ENCODE measurements at places on chromosomes 7 and 10.

DNA sequence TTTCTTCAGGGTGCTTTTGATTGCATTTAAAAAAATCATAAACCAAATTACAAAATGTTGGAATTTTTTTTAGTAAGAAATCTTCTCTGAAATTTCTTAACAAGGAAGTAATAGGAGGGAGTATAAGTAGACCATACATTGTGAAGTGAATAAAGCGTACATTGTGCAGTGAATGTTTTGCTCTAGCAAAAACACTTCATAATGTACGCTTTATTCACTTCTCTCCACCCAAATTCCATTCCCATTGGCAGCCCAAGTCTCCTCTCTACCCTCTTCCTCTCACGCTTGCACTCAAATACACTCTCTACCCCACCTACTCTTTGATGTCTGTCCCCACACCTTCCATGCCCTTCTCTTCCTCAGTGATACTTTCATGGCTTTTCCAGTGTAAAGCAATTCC, 241.0 kb downstream of the PPP1R3A start:
- DNase-seq: no peak

GRCh38 chr7:108103558-108104298, 26.4 kb downstream of the LAMB4 start:
- DNase-seq: no peak

DNA sequence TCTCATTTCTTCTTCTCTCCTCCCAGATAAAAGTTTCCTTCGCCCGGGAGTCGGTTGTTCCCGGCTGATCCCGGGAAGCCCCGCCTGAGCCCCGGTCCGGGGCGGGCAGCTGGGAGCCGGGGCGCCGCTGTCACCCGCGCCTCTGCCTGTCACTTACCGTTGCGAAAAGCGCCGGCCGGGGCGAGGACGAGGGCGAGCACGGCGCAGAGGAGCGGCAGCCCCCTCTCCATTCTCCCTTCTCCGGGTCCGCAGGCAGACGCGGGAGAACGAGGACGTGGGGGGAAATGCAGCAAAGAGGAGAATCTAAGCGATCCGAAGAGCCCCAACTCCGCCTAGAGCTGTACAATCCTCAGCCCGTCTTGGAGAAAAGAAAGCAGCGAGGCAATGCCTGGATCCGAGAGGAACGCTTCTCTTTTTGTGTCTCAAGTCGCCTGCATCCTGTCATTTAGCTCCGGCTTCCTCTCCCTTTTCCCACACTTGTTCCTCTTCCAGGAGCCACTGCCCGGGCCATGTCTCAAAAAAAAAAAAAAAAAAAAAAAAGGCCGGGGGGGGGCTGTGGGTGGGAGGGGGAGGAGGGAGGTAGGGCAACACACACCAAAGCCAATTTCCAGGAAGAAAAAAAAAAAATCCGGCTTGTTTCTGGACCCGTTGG, at the start of gene NRP1:
NRP1 (minus strand) TSS at position 515 of the 652 bp plus-strand sequence; CDS start at position 230, 285 bp downstream.
- no peak for DNase-seq

DNA sequence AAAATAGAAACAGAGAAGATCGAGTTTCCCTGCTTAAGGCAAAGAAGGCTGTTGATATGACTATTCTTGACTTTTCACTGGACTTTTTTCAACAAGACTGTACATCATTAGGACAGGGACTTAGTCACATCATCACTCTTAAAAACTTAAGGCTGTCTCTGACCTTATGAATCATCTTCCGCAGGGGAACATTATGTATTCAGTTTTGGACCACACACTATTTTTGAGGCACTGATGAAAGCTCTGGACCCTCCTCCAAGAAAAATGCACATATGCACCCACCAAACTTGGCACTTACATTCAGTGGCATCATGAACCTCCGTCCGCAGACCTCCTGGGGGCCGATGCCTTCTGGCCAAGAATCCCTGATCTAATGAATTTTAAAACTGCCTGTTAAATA, 96.4 kb downstream of the CALD1 start:
- no peak for DNase-seq

GRCh38 chr7:130273081-130273932, 6.6 kb downstream of the CPA2 start:
- no peak for DNase-seq

DNA sequence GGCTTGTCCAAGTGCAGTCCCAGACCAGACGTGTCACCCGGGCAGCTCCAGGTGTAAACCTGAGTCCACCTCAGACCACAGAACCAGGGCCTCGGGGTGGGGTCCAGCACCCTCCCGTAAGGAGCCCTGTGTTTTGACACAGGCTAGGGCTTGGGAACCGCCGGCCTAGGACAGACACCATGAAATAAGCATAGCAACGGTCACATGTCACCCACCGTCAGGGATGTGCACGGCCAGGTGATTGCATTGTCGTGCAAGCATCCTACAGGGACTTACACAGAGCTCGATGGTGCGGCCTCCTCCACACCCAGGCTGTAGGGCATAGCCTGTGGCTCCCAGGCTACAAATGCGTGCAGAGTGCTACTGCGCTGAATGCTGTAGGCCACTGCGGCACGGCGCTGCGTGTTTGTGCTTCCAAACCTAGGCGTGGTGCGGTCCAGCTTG, 10.6 kb downstream of the ZFAND2A start:
- no peak for DNase-seq

- no peak for DNase-seq
These were observed 14.3 kb upstream of the CUL1 start for GRCh38 chr7:148684289-148684830.

GRCh38 chr7:117951285-117951684, 78.0 kb upstream of the CTTNBP2 start:
- DNase-seq: no peak

- no peak for DNase-seq
These were observed 11.3 kb upstream of the TRDMT1 start for GRCh38 chr10:17212802-17213221.

DNA sequence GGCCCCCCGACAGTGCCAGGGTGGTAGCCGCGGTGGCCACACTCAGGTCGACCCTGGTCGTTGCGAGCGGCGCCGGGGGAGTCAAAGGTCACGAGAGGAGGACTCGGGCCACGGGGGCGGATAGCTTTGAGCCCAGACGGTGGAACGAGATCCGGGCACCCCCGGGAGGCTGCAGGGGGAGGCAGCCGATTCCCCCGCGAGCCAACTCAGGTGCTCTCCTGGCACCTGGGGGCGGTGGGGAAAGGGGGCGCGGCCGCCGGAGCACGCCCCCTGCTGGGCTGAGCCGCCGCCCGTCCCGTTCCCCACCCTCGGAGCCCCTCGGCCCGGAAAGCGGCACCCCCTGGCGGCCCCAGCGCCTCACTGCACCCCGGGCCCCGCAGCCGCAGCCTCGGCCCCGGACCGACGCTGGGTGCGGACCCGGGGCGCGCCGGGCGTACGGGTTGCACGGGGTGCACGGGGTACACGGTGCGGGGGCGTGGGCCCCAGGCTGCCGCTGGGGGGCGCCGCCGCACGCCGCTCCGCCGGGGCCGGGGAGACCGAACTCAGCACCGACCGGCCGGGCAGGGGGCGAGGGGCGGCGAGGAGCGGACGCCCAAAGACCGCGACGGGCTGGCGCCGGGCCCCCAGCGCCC, 521 bp upstream of the NYAP1 start:
- DNase-seq: no peak

GRCh38 chr10:57102236-57102635, 741.2 kb upstream of the ZWINT start:
- DNase-seq: no peak

DNA sequence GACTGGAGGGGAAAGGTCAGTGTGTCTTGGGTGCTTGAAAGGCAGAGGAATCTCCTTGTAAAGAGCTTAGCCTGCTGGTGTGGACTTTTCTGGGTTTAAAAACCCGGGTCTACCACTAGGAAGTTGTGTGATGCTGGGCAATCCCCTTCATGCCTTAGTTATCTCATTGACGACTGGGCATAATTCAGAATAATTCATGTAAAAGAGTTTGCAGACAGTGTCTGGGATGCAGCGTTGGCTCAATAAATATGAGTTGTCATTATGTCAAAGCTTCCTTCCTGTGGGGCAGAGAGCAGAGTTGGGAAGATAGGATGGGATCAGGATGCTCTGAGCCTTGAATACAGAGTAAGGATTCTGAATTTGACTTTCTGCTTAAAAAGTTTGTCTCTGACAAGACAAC, 196.4 kb downstream of the ADRA2A start:
- no peak for DNase-seq

GRCh38 chr7:6705959-6706665, 635 bp downstream of the ZNF12 start:
- no peak for DNase-seq

GRCh38 chr7:132084776-132085388, 491.4 kb downstream of the PLXNA4 start:
- DNase-seq: no peak

- DNase-seq: no peak
These were observed 652 bp downstream of the KAZALD1 start for GRCh38 chr10:101062232-101063049.

- no peak for DNase-seq
These were observed 1.2 kb downstream of the GRK5 start for GRCh38 chr10:119208553-119208940.

Data from breast epithelium (tissue), 4 donors.